Stimulated activated CD4-positive, alpha-beta T cell treated with anti-CD3 and anti-CD28 coated beads, Interleukin-15, amount 100 ng/mL, for 48 hours (primary cell): ENCODE measurements at places on chromosomes 2 and 18.

DNA sequence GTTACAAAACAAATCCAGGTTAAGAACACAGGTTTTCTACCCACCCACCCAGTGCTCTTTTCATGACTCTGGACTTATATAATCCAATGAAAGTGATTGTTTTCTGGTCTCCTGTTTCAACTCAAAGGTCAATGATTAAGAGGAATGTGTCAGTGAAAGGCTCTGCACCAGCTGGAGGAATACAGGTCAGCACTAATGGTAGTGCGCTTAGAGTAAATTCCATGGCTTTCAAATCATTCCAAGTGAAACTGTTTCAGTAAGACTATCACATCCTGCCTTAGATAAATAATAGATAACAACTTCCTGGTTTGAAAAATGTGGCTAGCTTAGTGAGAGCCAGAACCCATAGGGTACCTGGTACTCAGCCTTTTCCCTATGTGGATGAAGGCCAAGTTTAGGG is 47.8 kb downstream of the SLC9A4 start:
- no peak for DNase-seq

DNA sequence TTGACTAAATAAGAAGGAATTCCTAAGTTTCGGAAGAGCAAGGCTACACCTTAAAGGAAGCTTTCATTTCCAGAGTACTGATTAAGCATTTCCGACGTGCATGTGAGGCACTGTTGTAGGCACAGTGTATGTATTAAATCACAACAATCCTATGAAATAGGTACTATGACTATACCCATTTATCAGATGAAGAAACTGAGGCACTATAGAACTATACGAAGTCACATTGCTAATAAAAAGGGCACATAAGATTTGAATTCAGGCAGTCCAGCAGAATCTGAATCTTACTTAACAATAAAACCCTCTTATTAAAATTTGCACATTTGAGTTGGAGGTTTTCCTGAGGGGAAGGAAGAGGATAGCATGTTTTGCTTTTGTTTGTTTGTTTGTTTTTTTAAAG is 243.5 kb upstream of the FANCL start:
- no peak for DNase-seq

GRCh38 chr18:62678847-62679485 is 36.4 kb upstream of the PHLPP1 start:
- DNase-seq = no peak

DNA sequence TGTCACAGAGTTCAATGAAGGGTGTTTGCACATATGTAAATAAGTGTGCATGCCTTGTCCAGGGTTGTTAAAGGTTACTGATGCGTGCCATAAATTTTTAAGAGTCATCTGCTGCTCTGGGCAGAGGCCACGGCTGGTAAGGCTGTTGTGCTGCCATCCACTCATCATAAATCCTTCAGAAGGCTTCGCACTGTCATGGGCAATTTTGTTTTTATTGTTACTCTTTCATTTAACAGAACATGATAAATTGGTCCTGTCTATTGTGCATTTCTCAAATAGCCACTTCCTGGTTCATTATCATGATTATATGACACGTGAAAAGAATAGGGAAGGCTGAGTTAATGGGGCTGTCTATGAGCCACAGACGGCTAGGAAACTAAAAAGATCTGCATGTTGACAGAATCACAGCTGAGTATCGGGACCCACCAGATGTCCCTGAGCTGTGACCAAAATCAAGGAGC is 634.3 kb upstream of the SOX11 start:
- DNase-seq = no peak

DNA sequence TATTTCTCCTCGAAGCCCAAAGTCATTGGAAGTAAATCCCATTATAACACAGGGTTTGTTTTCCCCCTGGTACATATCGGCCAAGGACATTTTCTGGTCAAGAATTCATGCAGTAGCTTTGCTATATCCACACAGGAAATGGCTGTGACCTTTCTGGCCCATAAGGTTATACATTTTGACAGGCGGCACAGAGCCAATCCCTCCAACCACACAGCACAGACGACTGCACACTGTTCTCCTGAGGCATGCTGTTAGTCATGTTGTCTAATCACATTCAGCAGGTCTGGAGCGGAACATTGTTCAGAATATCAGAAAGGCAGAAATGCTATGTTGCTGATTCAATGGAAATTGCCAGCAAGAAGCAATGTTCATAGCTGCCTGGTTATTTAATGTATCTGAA is 742.3 kb upstream of the SLC8A1 start:
- no peak for DNase-seq

DNA sequence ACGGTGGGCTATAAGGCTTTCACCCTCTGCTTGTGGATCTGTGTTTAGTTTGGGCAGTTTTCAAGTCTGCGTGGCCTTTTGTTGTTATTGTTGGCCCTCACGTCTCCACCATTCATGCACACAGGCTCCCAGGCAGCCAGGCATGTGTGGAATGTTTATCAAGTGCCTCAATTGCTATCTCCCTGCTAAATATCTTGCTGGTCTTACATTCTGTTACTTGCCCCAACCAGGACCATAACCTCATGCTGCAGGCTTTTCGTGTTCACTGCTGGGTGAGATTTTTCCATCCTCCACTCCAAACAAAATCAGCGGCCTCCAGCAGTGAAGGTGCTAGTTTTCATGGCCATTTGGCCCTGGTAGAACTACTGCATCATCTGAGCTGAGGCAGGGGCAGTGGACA is 63.0 kb upstream of the DSC1 start:
- no peak for DNase-seq

DNA sequence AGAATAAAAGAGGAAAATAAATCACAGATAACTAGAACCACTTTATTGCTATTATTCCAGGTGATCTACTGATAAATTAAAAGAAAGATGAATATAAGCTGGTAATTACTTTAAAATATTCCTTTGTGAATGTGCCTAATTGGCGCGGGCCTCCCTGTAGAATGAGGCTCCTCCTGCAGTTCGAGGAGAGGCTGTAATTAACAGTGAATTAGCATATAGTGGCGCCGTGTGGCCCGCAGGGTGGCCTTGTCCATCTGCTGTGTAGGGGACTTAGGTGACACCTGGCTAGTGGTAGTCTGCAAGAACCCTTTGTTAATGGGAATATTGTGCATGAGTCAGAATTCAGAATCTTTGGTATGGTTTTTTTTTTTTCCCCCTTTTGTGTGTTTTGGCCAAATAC is 119.8 kb downstream of the AGAP1 start:
- no peak for DNase-seq

- DNase-seq = no peak
Measured at GRCh38 chr2:215748446-215748845, 264.9 kb downstream of the MREG start.

- DNase-seq = no peak
Measured at GRCh38 chr2:160484859-160485520, 8.6 kb downstream of the RBMS1 start.

GRCh38 chr2:181309586-181309985 is 147.6 kb upstream of the ITGA4 start:
- DNase-seq = no peak

GRCh38 chr18:51053814-51054213 is 23.8 kb downstream of the SMAD4 start:
- no peak for DNase-seq

DNA sequence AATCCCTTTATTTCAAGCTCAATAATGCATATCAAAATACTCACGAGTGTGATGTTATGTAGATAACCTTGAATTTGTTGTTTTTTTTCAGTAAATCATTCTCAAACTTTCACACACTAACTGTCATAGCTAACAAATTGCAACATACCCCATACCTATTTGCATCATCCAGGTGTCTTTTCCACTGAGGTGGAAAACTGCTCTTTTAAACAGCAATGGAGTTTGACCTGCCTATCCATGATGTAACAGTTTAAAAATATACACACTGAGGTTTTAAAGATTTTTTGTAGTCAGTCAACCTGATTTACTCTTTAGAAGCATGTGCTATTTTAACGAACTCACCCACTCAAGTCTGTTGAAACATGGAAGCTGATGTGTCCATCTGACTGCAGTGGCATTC is 298.7 kb downstream of the RND3 start:
- no peak for DNase-seq
